ENCODE measurements at places on chromosomes 7 and 10.

- no peak for DNase-seq
- no peaks in the 10 kb centered on the region for H3K4me1 ChIP-seq
- no peak overlapping the region for H3K4me3 ChIP-seq
- H3K27me3 ChIP-seq = no peaks in the 10 kb centered on the region
- no peaks in the 10 kb centered on the region for H3K36me3 ChIP-seq
Observed at GRCh38 chr10:70494536-70494935, 16.0 kb downstream of the PALD1 start.

DNA sequence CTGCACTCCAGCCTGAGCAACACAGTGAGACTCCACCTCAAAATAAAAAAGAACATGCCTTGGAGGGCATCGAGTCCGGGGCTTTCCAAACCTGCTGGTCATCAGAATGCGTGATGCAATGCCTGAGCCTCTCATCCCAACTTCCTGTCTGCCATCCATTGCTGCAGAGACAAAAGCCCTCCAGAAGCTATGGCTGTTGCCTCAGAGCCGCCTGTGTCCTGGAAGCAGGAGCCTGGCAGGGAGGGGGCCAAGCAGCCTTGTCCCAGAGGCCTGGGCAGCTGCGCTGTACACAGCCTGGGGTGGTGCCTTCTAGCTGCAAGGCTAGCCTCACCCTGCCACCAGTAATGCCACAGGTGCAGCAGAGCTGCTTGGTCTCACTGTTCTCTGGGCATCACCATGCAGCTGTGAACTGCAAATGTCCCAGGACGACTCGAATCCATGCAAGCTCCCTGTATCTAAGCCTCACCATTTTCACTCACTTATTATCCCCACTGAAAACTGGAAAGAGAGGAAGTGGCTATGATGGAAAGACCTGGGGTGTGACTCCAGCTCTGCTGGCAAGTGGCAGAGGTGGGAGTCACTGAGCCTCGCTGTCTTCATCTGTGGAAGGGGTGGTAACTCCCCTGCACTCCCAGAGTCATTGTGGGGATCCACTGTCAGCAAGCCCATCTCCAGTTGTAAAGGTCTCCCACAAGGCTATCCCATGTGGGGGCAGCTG is 7.0 kb downstream of the ALOX5 start:
- no peaks in the 10 kb centered on the region for H3K36me3 ChIP-seq
- no peak overlapping the region for H3K4me3 ChIP-seq
- H3K4me1 ChIP-seq = no peaks in the 10 kb centered on the region
- no peak overlapping the region for H3K27ac ChIP-seq
- H3K27me3 ChIP-seq = no peaks in the 10 kb centered on the region

DNA sequence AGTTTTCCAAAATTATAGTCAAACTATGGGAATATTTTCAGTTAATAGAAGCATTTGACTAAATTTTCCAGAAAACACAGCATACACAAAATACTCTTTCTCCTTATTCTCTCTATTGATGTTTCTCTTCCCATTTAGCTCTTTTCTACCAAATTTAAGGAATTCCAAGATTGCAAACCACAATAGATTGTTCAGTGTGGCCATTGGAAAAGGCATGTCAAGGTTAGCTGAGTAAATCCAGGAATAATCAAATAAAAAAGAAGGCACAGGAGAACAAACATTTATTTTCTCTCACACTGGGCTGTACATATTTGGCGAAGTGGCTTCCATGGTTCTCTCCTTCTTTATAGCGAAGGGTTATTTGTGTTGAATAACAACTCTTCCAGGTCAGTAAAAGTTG is 117.3 kb downstream of the THSD7A start:
- no peaks in the 10 kb centered on the region for H3K36me3 ChIP-seq
- no peaks in the 10 kb centered on the region for H3K4me1 ChIP-seq
- H3K4me3 ChIP-seq = no peak overlapping the region

GRCh38 chr7:18064242-18064838 is 36.7 kb upstream of the PRPS1L1 start:
- H3K27me3 ChIP-seq = no peaks in the 10 kb centered on the region
- no peaks in the 10 kb centered on the region for H3K4me1 ChIP-seq
- no peaks in the 10 kb centered on the region for H3K36me3 ChIP-seq
- H3K4me3 ChIP-seq = no peak overlapping the region

- DNase-seq = no peak
- peaks cover 9% of the 10 kb centered on the region for H3K4me1 ChIP-seq
- peak overlapping the region; percentile 5 for H3K27ac ChIP-seq
- no peak overlapping the region for H3K4me3 ChIP-seq
- no peaks in the 10 kb centered on the region for H3K36me3 ChIP-seq
Observed at GRCh38 chr10:11026773-11027172, 9.1 kb downstream of the CELF2 start.

DNA sequence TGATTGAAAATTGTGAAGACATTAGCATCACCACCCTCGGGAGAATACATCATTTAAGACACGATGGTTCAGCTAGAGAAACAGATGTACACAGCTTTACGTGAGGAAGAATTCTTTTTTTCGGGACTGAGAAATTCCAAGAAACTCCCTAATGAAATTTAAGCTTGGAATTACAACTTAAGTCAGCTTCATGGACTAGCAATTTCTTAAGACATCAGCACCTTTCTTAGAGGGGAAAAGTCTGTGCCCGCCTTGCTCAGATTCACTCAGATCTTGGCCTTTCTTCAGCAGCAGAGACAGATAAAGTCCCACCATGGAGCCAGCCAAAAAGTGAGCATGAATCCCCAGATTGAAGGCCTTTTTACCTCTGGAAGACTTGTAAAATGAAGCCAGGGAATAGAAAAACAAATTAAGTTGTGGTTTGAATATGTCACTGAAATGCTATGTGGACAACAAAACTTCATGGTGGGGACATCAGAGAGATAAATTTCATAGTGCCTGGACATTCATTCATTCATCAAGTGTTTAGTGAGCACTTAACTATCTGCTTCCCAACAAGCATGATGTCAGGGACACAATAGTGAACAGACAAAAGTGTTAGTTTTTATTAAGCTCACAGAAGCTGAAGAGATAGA is 32.1 kb downstream of the PRKG1 start:
- H3K36me3 ChIP-seq = no peaks in the 10 kb centered on the region
- no peaks in the 10 kb centered on the region for H3K27me3 ChIP-seq
- DNase-seq = no peak
- H3K4me3 ChIP-seq = no peak overlapping the region
- no peak overlapping the region for H3K27ac ChIP-seq

GRCh38 chr7:84102213-84102612 is 92.4 kb downstream of the SEMA3A start:
- no peaks in the 10 kb centered on the region for H3K27me3 ChIP-seq
- no peak overlapping the region for H3K4me3 ChIP-seq
- no peaks in the 10 kb centered on the region for H3K4me1 ChIP-seq
- H3K36me3 ChIP-seq = no peaks in the 10 kb centered on the region
- no peak for DNase-seq
